Endothelial cell (in vitro differentiated cells): ENCODE measurements at places on chromosomes 2 and 18. TPM values are rescaled to one million over a fixed set of nuclear protein-coding genes. Genes with fewer than 3 reads are reported as not detected.

GATA6 gene
- total RNA-seq: 23.8 TPM

PRKAG3 gene
- not detected for total RNA-seq

- no peak for DNase-seq
Observed at GRCh38 chr18:23208600-23208999, 73.3 kb downstream of the CABLES1 start.

- no peak for DNase-seq
Observed at GRCh38 chr2:217491271-217491670, 511.5 kb downstream of the TNS1 start.

GRCh38 chr2:233426619-233427342 lies 72.5 kb downstream of the DGKD start:
- no peak for DNase-seq

GRCh38 chr2:149441255-149441654 lies 110.9 kb downstream of the LYPD6 start:
- DNase-seq: no peak

TTC21B gene
- 101 TPM for total RNA-seq

NLRC4 gene
- not detected for total RNA-seq

GRCh38 chr2:112993831-112994230 lies 11.4 kb upstream of the IL36A start:
- DNase-seq: no peak

GRCh38 chr18:61998957-61999356 lies 106.2 kb upstream of the RNF152 start:
- DNase-seq: no peak

ANKRD29 gene
- not detected for total RNA-seq

REG1B gene
- not detected for total RNA-seq

OSR1 gene
- 0.26 TPM for total RNA-seq

NYAP2 gene
- not detected for total RNA-seq

- no peak for DNase-seq
Observed at GRCh38 chr2:45992021-45992740, 305.0 kb upstream of the EPAS1 start.
